ENCODE measurements at places on chromosomes 5 and 9.

DNA sequence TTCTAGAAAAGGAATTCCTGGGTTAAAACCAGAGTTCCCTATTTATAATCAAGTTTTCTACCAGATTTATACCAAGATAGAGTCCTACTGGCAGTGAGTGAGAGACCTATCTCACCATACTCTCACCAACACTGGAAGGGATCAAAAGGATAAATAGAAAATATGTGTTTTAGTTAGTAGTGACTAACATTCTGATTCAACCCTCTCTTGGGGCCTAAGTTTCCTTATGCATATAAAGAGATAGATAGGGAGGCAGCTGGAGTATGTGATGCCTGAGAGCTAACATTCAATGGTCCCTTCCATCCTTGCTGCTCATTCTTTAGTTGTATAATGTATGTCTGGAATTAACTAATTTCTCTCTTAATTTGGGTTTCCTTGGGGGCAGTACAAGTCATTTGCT, 32.0 kb downstream of the CKMT2 start:
- DNase-seq = no peak

- peak; percentile 68 for DNase-seq
Measured at GRCh38 chr5:73796164-73797131, 170.5 kb downstream of the ARHGEF28 start.

- peak; percentile 5 for DNase-seq
Measured at GRCh38 chr5:53425687-53426511, 54.5 kb upstream of the FST start.

- DNase-seq = no peak
Measured at GRCh38 chr5:59008816-59009473, 426.1 kb downstream of the RAB3C start.

- DNase-seq = peak; percentile 12
Measured at GRCh38 chr5:172733131-172733973, 37.6 kb downstream of the DUSP1 start.

GRCh38 chr5:111932199-111932598, 175.2 kb upstream of the NREP start:
- no peak for DNase-seq

- DNase-seq = peak; percentile 99
Measured at GRCh38 chr5:178312880-178313282, 80.3 kb upstream of the PHYKPL start.

DNA sequence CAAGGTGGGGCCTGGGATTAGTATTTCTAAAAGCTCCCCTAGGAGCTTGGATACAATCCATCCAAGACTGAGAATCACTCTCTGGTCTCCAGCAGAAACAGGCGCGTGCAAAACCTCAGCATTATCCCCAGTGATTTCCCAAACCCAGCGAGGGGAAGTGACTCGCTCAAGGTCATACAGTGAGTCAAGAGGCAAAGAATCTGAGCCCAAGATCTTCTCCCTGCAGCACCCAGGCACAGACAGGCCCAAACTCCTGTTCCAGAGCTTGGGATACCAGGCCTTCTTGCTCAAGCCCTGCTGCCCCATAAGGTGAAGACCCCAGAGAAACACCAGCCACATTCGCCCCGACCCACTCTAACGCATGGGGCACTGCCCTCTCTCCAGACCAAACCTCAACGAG, 33.2 kb downstream of the SHB start:
- DNase-seq = peak; percentile 74

DNA sequence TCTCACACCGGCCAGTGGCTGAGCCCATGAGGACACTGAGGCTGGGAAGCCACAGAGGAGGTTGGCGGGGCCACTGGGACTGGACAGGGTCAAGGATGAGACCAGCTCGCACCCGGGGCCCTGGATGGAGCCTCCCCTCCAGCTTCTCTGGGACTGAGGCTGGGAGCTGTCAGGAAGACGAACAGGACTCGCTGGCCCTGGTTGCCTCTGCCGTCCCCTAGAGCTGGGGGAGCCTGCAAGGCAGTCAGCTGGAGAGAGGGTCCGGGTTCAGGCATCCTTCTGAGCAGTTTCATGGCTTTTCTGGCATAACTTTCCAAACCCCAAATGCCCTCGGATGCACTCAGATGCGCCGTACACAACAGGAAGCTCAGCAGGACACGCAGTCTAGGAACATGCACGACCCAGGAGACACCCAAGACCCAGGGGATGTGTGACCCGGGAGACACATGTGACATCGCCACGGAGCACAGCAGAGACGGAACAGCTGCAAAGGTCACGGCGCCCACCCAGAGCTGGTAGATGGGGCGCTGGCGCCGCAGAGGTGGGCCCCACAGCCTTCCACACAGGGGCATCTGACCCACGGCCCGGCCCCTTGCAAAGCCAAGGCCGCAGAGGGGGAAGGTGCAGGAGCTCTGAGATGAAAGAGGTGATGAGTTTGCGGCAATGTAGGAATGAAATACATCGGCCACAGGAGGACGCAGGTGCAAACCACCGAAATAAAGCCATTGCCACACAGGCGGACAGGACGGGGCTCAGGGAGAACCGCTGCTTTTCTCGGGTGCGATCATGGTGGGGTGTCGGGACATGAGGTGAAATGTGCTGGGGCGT, 17.1 kb downstream of the TPPP start:
- DNase-seq = no peak
